SHP77 treated with DMSO at 0.1 percent for 48 hours (cell line): ENCODE measurements at places on chromosomes 7 and 10.

DNA sequence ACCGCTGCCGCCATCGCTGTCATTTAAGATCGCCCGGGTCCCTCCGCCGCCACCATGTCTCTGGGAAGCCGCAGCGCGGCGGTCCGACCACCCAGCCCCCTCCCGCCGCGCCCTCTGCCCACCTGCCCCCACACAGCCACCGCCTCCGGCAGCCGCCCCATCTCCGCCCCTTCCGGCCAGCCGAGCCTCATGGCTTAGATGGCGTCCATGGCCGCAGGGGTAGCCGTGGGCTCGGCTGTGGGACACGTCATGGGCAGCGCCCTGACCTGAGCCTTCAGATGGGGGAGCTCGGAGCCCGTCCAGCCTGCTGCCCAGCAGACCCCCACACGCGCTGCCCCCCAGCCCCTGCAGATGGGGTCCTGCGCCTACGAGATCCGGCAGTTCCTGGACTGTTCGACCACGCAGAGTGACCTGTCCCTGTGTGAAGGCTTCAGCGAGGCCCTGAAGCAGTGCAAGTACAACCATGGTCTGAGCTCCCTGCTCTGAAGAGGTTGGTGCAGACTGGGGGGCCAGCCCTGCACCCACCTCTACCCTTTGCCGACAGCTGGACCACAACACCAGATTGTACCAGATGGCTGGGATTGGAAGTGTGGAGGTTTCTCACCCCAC is 38.0 kb upstream of the TARP start:
- DNase-seq: no peak

DNA sequence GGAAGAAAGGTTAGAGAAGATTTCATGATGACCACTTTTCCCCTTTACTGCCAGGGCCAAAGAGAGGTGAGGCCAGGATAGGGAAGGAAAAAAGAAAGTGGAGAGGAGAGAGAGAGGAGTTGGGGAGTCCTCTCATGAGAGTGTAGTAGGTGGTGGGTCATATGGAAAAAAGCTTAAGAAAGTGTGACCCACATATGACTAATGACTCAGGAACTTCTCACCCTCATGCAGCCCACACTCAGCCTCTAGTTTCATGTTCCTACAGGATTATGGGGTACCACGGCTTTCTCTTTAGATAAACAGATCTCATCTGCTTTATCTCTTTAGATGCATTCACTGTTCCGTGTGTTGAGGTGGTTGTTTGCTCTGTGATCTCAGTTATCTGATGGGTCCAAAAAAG is 462.5 kb upstream of the IGFBP3 start:
- no peak for DNase-seq

DNA sequence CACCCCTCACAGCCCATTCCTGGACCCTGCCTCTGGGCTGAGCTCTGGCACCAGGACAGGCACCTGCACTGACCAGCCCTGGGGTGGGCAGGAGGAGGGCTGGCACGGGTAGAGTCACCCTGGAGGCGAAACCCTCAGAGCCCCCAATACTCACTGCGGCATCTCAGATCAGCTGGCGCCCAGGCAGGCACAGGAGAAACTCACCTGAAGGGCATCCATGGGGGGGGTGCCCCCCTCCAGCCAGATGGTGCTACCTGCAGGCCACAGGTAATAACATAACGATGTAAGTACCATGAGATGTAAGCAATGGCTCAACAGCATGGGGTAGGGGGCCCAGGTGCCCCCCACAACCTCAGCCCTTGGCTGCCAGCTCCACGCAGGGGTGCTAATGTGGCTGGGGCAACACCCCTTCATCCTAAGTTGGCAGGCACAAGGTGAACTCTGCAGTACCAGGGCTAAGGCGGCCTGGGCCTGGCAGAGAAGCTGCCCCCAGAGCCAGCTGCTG is 12.1 kb upstream of the PYROXD2 start:
- DNase-seq: no peak

GRCh38 chr7:107051376-107051775 is 6.9 kb downstream of the PRKAR2B start:
- DNase-seq: no peak

DNA sequence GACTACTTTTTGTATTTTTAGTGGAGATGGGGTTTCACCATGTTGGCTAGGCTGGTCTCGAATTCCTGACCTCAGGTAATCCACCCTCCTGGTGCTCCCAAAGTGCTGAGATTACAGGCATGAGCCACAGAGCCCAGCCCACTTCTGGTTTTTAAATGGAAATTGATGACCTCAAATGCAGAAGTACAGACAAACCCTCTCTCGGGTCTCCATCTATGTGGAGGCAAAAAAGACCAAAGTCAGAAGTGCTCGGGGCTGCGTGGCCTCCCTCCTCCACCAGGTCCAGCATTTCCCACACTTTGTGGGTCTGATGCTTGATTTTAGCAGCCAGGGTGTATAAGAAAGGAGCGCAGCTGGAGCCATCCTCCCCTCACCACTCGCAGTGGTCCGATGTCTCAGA is 187.3 kb upstream of the AUTS2 start:
- no peak for DNase-seq

- no peak for DNase-seq
Measured at GRCh38 chr10:43198682-43199005, 60.4 kb downstream of the CSGALNACT2 start.

GRCh38 chr7:15558756-15559155 is 3.1 kb downstream of the AGMO start:
- no peak for DNase-seq

- DNase-seq: no peak
Measured at GRCh38 chr7:44769776-44770294, 21.2 kb downstream of the ZMIZ2 start.

DNA sequence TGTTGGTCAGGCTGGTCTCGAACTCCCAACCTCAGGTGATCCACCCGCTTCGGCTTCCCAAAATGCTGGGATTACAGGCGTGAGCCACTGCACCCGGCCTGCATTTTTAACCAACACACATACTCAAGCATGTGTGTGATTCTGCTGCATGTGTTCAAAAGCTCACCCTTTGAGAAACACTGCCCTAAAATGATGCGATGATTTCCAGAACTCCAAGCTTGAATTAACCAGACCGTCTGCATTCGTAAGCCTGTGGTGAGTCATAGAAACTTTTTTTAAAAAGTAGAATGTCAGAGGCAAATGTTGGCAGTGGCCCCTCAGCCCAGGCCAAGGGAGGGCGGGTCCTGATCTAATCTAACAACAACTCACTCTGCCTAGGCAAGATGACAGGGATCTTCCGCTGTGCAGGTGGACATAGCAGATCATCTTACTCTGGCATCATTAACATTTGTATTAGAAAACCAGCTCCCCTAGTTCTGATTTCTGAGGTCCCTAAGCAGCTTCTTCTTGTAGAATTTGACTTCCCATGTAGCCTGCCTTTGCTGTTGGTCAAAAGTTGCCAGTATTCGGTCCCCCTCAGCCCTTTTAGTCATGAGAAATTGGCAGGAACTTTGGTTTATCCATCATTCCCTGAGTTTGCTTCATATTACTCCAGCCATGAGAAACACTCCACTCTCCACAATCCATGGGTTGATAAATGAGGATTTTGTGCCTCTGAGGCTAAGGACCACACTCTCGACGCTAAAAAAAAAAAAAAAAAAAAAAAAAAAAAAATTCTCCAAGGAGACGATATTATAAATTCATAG is 190.4 kb downstream of the SKIDA1 start:
- no peak for DNase-seq

GRCh38 chr7:18896343-18896975 is 221.0 kb downstream of the TWIST1 start:
- no peak for DNase-seq
